EH (cell line): ENCODE measurements at places on chromosomes 7 and 10.

DNA sequence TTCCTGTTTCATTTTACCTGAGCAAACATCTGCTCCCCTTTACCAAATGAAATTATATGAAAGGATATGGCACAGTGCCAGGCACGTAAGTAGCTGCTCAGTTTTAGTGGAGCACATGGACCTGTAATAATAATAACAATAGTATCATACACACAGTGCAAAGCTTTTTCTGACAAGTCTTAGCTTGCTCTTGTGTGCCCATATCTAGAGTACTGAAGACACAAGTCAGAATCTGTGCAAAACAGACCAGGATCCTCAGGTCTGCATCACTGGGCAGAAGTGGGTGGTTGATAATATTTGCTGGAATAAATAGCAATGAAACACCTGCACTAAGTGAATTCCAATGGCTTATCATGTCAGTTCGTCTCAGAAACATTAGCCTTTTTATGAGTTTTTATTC lies 85.5 kb upstream of the DKK1 start:
- no peak for DNase-seq

- peak; percentile 29 for DNase-seq
Measured at GRCh38 chr7:69656890-69657289, 58.6 kb downstream of the AUTS2 start.

DNA sequence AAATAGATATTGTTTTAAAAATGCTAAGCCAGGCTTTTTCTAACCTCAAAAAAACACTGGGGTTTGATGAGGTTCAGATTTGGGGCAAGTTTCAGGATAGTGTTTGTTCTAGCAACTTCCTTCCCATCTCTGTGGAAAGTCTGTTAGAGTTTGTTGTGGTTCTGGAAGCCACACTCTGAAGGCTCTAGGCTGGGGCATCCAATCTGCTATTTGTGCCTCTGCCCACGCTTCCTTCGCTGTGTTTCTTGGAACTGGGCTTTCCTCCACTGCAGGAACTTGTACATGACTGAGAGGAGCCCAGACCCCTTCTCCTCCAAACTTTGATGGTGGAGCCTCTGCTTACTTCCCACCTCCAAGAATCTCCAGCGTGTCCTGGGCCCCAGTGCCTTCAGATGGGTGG lies 108.5 kb upstream of the SLC25A13 start:
- DNase-seq, result no peak

GRCh38 chr10:132057191-132057681 lies 8.5 kb upstream of the JAKMIP3 start:
- DNase-seq, result no peak
